Left renal pelvis (tissue), 4 donors: ENCODE measurements at places on chromosomes 1 and 21. TPM values are rescaled to one million over a fixed set of nuclear protein-coding genes. Genes with fewer than 3 reads are reported as not detected.

DNA sequence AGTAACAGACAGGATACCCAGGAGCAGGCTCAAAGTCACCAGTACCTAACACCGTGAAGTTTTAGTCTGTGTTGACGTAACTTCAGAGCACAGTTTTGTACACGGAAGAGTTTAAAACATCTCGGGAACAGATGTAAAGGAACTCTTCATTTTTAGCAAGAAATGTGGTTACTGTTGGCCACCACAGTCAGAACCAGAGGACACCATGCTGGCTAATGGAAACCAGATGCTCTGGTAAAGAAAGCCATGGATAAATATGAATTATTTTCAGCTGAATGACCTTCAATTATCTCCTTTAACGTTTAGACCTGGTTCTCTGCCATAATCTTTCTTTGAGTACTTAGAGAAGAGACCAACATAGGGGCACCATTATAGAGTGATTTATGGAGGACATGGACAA, 115.9 kb downstream of the NTMT2 start:
- no peak for DNase-seq

GRCh38 chr1:26320896-26321295, 3.1 kb downstream of the CD52 start:
- DNase-seq, result no peak

GRCh38 chr1:38746941-38747600, 112.5 kb downstream of the RRAGC start:
- DNase-seq, result no peak

- DNase-seq, result no peak
These were observed 148.9 kb downstream of the ETS2 start for GRCh38 chr21:38954588-38955004.

GRCh38 chr1:222182641-222183040, 365.3 kb downstream of the HHIPL2 start:
- DNase-seq, result no peak

DNA sequence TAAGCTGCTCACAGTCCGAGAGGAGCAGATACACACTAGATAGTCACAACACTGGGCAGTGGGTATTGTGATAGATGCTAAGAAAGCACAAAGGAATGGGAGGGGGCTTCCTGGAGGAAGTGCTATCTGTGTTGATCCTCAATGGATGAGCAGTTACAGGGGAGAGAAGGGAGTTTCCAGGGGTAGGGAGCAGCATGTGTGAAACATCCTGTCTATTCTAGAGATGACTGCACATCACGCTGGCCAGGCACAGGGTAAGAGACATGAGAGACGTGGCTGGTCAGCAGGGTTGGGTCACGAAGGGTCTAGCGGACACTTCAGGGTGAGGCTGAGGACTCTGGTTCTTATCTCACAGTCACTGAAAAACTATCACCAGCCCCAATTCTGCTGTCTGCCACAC, 235.2 kb downstream of the TRABD2B start:
- DNase-seq, result no peak

GRCh38 chr1:33903210-33903589, 39.3 kb downstream of the HMGB4 start:
- peak; percentile 31 for DNase-seq

DNA sequence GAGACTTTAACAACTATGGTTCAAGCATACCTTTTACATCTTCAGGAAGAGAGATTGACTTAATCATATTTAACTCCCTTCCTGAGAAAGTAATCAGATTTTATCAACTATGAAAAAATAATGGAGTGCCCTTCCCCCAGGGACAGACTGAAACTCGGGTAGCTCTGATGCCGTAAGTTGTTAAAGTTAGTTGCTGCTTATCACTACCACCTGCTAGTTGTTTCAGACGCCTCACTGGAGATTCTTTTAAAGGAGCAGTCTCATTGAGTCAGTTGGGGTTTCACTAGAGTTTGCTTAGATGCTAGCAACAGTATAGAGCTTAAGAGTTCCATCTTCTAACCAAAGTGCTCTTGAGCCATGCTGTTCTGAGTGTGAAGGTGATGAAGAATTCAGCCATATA, 17.0 kb upstream of the TRAF5 start:
- DNase-seq, result no peak

DNA sequence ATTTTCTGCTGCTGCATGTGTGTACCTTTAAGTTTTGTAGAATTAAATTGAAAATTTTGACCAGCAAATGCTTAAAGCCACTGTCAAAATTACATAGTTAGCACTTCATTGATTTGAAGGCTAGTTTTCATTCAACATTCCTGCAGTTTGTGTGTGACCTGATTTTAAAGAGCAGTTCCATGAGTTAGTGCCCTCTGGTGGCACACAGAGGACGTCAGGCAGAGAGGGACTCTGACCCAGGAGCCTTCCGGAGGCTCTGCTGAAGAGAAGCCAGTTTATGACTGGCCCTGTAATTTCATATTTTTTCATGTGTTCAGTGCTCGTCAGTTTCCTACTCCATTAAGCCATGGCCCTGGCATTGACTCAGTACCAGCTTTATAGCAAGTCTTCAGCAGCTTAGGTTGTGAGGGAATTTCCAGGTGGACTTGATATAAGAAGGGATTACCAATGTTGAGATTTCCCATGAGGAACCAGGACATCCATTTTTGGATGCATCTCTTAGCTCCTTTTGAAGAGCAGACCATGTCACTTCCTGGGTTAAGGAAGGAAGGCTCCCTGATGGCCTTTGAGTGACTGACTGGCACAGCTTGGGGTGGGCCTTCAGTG, 104.7 kb downstream of the CAMTA1 start:
- no peak for DNase-seq

- DNase-seq, result no peak
These were observed 30.6 kb downstream of the MPZL1 start for GRCh38 chr1:167752219-167752985.

DNA sequence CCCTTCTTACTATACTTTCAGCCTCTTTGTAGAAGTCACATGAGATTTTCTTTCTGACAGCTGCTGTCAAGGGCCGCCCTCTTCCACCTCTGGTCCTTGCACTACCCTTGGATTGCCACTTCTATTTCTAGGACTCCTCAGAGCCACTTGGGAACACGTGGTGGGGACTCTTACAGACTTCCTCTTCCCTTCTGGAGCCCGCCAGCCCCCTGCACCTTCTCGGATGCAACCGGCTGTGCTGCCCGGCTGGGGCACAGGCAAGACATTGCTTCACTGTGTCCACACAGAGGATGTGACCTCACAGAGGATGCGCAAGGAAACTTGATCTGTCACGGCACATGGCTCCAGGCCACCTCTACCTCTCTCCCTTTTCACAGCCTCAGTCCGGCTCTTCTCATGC, 2.4 kb upstream of the IKBKE start:
- no peak for DNase-seq

DNA sequence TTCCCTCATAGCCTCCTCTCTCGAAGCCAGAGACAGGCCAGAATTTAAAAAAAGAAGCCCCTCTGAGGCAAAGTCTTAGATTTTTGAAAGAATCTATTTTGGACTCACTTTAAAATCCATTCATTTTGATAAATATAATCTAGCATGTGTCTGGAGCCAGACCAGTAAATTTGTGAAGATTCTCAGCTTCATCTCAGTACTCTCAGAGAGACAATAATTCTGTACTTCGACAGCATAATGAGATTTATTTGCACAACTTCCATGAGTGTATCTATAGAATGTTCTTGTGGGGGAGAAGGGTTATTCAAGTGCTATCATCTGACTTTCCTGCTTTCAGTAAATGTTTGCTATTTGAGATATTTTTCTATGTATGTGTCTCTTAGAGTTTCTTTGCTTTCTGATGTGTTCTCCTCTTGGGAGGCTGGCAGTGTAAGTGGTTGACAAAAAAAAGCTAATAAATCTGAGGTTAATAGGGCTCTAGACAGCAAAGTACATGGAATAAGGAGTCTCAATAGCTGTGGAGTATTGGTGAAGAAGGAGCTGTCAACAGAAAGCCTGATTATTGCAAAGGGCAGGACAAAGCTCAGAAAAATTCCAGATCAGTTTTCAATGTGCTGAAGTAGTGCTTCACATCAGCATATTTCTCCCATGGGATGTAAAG, 223.0 kb downstream of the PTBP2 start:
- DNase-seq, result no peak

DNA sequence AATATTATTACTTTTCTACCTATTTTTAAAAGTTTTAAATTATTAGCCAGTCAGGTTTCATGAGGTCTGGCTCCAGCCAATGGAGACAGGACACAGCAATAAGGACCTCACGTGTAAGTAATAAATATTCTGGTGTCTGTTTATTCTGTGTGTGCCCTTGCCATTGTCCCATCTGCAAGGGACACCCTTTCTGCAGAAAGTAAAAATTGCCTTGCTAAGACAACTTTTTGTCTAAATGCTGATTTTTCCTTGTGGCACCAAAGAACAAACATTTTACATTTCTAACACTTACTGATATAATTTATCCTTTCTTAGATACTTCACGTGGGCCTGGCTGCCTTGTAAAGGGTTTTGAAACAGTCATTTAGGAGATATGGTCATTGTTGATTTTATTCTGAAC, 29.4 kb downstream of the OVAAL start:
- no peak for DNase-seq

GRCh38 chr1:6460301-6461050, 5.5 kb downstream of the TNFRSF25 start:
- DNase-seq, result no peak

DNA sequence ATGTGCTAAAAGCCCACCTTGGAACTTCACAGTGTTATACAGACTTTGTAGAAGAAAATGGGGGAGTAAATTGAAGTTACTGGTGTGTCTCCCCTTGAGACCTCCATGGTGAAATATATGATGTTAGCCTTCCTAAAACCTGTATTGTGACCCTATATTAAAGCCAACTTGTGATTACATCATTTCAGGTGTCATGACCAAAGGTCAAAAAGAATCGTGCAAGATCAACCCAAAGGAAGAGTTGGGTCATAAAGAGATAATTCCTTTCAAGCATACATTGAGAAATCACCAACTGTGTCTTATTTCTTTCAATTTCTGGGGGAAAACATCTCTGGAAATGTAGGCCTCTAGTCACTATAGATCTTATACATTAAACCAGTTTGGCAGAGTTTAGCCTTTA, 34.6 kb downstream of the GNAT2 start:
- no peak for DNase-seq

DNA sequence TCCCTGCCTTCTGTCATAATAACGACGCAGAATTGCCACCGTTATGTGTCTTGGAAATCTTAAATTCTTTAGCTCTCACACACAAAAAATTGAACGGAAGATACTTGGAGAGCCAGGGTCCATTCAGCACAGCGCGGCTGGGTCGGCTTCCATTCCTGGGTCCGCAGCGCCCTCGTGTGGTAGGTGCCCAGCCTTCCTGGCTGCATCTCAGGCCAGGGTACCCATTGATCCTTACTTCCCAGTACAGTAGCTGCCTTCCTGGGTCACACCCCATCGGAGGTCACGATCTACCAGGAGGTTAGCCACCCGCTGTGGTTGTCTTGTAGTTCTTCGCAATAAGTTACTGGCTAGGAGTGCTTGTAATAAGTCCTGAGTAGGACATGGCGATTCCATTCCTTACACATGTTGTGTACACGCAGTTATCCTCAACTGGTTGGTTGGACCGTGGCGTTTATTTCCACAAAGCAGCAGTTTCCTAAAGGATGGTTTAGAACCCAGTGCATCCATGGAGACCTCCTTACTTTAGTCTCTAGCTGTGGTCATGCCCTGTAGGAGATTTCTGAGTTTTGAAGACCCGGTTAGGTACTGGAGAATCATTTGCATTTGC, 9.9 kb upstream of the MTARC1 start:
- DNase-seq, result peak; percentile 47

DNA sequence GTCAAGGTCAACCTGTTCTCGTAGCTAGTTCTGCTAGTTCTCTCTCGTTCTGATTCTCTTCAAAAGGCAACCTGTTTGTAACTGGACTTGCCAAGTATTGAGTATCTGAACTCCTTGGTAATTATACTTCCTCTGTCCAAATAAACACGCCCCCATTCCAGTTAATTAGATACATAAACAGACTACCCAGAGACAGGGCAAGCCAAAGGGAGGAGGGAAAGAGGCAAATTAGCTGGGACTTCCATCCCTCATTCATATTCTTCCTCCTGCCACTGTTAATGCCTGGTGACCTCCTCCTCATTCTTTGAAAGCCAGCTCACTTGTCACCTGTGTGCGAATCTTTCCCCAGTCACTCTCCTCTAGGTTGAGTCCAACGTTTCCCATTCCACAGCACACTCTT, 62.9 kb downstream of the LPAR3 start:
- no peak for DNase-seq

GRCh38 chr1:164678136-164678700, 119.2 kb downstream of the PBX1 start:
- DNase-seq, result no peak

GRCh38 chr1:245765230-245766000, 610.6 kb downstream of the KIF26B start:
- no peak for DNase-seq

GRCh38 chr1:22727873-22728272, 17.2 kb downstream of the EPHB2 start:
- DNase-seq, result no peak

- no peak for DNase-seq
These were observed 14.3 kb downstream of the NADK start for GRCh38 chr1:1763657-1764621.

DNA sequence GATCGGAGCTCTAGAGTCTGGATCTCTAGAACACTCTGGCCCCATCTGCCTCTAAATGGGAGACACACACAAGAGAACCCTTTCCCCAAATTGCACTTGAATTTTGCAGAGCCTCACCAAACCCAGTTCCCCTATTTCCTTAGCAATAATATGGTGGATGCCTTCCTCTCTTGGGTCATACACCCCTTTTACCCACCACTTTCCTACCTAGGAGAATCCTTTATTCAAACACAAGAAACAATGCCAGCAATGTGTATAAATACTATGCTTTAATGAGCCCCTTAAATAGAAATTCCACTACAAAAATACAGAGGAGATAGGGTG, 760 bp upstream of the SF3B4 start:
- DNase-seq, result no peak

DNA sequence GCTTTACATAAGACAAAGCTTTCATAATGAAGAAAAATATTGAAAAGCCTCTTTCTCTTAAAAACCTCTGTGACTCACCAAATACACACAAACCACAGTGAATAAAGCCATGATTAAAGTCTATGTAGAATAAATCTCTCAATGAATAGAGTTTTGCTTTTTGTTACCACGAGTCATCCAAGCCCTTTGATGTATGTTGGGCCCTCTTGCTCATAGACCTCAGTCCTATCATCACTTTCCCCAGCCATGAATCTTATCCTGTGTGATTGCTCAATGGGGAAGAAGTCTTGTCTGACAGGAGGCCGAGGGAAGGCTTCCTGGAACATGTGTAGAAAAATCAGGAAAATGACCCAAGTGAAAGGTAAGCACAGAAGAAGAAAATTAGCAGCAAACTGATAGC, 60.8 kb downstream of the NGF start:
- DNase-seq, result no peak

GRCh38 chr21:37704751-37705150, 211.5 kb downstream of the KCNJ6 start:
- no peak for DNase-seq

GPR61 gene
- 0.23 TPM for polyA plus RNA-seq

RHCE gene
- polyA plus RNA-seq, result 0.70 TPM

VANGL2 gene
- polyA plus RNA-seq, result 38.9 TPM

PKP1 gene
- 0.40 TPM for polyA plus RNA-seq

HTR6 gene
- 1.6 TPM for polyA plus RNA-seq

TMEM82 gene
- polyA plus RNA-seq, result 2.0 TPM

AQP10 gene
- 0.09 TPM for polyA plus RNA-seq

ELF3 gene
- polyA plus RNA-seq, result 1.2 TPM

DENND2C gene
- 4.5 TPM for polyA plus RNA-seq

LCE1B gene
- polyA plus RNA-seq, result not detected

C1orf53 gene
- 3.4 TPM for polyA plus RNA-seq

TACSTD2 gene
- polyA plus RNA-seq, result 45.8 TPM

VSIG8 gene
- polyA plus RNA-seq, result not detected
